NCI-H1436 treated with DMSO at 0.1 percent for 48 hours (cell line): ENCODE measurements at places on chromosomes 11 and 22.

- DNase-seq = no peak
Measured at GRCh38 chr11:39374963-39375698, 2084.3 kb downstream of the LRRC4C start.

- DNase-seq = no peak
Measured at GRCh38 chr11:123507043-123507442, 77.0 kb downstream of the GRAMD1B start.

- no peak for DNase-seq
Measured at GRCh38 chr22:35638410-35638809, 9.8 kb upstream of the APOL6 start.

DNA sequence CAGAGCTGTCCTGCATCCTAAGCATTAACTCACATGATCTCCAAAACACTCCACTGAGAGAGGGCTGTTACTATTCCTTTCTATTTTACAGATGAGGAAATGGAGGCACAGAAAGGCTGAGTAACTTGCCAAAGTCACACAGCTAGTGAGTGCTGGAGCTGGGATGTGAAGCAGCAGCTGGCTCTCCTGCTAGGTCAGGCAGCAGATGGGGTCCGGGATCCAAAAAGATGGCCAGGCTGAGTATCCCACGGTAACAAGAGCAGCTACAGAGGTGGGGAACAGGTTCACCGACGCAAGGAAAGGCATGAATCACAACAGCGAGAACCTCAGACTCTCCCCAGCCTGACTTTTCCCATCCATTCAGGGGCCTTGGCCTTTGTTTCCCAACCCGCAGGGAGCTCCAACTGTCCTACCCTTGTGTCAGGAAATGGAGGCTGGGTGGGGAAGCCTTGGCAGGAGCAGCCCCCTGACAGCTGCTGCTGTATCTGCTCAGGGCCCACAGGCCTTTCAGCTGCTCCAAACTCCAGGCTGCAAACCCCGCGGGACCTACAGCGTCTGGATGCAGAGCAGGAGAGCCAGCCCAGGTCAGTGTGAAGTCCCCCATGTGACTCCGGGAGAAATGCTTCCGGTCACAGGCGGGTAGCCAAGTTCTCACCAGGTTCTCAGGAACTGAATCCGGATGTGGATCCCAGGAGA is 29.5 kb downstream of the DKK3 start:
- no peak for DNase-seq

GRCh38 chr11:68813773-68814172 is 27.9 kb downstream of the CPT1A start:
- DNase-seq = no peak

DNA sequence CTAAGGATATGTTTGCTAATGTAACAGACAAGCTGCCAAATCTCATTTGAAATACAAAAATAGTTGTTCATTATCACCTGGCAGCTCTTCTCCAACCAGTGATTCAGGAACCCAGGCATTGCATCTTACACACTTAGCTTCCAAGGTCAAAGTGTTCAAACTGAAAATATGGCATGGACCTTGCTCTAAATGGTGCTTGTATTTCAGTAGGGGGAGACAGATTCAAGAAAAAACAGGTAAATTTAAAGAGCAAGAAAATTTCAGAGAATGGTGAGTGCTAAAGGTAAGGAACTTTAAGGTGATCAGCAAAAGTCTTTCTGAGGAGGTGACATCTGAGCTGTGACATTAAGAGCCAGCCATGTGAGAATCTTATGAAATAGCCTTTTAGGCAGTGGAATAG is 82.8 kb upstream of the E2F8 start:
- DNase-seq = no peak

- DNase-seq = no peak
Measured at GRCh38 chr11:19689281-19690000, 23.2 kb upstream of the NAV2 start.

GRCh38 chr22:43293655-43294392 is 49.3 kb downstream of the SCUBE1 start:
- no peak for DNase-seq

GRCh38 chr11:71991494-71991893 is 7.2 kb upstream of the IL18BP start:
- DNase-seq = no peak

DNA sequence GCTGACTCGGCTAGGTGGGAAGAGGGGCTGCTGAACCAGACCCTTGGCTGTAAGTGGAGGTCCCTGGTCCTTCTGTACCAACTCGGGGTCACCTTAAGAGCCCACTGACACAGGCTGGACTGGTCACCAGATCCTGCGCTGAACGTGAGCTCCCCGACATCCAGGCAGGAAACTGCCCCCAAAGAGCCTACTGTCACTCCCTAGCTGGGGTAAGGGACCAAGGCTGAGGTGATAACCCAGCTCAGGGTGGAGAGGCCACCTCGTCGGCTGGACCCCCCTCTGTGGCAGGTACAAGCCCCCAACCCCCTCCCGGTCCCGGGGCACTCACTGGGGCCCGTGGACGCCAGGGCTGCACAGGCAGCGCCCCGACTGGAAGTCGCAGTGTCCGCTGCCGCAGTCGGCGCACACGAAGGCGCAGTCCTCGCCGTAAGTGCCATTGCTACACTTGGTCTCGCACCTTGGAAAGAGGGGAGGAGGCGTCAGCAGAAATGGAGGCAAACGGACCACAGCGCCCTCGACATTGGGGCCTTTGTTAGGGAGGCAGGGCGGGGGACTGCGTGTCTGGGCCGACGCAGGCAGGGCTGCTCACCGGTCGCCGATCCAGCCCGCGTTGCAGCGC is 7.4 kb downstream of the SCARF2 start:
- DNase-seq = no peak

DNA sequence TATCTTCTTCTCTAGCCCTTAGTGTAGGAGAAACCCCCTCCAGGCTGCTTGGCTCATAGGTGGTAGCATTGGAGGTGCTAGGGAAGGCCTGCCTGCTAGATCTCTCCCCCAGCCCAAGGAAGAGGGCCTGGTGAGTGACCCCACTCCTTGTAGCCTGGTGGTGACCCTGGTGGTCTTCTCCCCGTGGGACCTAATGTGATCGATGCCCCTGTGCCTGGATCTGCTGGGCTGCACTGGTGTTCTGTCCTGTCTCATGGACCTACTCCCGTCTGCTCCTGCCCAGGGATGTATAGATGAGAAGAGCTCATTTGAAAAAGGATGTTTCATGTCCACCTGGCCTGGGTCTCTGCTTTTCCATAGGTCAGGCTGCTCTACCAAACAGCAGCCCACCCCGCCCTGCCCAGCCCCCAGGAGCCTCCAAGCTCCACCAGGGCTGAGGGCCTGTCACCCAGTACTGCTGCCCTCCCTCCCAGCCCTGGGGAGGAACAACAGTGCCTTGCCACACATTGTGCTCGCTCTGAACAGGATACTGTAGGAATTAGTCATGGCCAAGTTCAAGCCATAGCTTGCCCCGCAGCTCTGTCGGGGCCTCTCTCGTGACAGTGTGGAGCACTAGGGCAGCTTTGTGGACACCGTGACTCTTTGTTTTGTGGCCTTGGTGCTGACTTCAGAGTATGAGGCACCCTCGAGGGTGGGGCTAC is 19.7 kb downstream of the SLC37A2 start:
- DNase-seq = no peak

GRCh38 chr11:126543691-126544090 is 188.2 kb downstream of the ST3GAL4 start:
- DNase-seq = no peak
